ENCODE measurements at places on chromosomes 1 and 21.

- DNase-seq, result no peak
Measured at GRCh38 chr1:209790286-209791193, 6.2 kb upstream of the C1orf74 start.

DNA sequence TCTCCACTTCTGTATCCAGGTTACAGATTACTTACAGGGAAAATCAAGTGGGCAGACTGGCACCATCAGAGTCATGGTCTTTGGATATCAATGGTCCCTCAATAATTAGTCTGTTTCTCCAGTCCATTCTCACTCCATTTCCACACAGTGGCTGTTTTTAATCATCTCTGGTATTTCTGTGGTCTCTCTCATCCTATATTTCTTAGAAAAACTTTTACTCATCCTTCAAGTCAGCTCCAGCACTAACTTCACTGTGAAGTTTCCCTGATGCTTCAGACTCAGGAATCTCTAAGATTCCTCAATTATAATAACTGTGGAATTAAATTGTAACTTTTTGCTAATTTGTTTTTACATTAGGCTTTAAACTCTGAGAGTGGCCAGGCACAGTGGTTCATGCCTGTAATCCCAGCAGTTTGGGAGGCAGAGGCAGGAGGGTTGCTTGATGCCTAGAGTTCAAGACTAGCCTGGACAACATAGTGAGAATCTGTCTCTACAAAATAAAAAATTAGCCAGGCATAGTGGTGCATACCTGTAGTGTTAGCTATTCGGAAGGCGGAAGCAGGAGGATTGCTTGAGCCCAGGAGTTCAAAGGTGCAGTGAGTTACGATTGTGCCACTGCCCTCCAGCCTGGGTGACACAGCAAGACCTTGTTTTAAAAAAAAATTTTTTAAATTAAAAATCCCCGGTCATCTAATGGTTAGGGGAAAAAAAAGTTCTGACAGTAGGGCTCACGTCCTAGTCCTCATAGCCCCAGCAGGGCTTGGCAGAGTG lies 10.6 kb downstream of the CD160 start:
- no peak for DNase-seq

- DNase-seq, result no peak
Measured at GRCh38 chr21:36946949-36947356, 19.5 kb downstream of the HLCS start.

- peak; percentile 96 for DNase-seq
Measured at GRCh38 chr1:222617367-222617951, 438 bp upstream of the MIA3 start.

- no peak for DNase-seq
Measured at GRCh38 chr1:111275079-111275478, 15.6 kb upstream of the CHIA start.

DNA sequence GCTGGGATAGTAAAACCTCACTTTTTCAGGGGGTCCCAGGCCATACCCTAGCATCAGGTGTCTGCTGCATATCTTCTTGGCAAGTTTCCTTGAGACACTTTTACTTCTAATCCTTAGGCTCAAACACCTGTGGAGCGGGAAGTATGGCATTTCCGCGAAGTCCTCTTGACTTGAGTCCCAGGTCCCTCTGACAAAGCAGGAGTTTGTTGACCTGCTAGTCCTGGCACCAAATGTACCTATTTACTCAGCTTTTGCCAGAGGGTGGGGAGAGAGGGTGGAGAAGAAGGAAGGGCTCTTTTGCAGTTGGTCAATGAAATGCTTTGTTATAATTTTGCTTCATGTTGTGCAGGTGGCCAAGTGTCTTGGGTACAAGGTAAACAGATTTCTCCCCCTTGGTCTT lies 59.7 kb downstream of the CLIC6 start:
- no peak for DNase-seq

DNA sequence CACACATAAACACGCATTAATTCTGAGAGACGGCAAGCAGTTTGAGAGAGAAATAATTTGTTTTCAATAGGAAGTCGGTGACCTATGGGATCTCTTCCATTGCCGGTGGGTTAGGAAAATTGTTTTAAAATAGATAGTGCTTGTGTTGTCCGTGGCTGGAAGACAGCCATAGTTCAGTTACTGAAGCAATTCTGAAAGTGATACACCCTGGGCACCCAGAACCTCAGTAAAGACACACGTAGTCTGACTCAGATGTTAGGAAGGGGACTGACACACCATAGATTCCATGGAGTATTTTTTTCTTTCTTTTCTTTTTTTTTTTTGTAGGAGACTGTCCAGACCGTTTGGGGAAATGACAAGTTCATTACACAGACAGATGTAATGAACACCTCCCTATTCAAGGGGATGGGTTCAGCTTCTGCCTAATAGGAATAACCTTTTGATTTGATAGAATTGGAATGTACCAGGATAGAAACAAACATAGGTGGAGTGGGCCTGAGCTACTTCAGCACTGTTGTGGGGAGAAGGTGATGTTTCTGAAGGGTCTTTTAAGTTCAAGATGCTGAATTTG lies 1.6 kb downstream of the C1orf21 start:
- no peak for DNase-seq

GRCh38 chr21:16037421-16037955 lies 307.7 kb downstream of the USP25 start:
- no peak for DNase-seq

GRCh38 chr21:28712411-28712810 lies 280.3 kb downstream of the LTN1 start:
- DNase-seq, result no peak

GRCh38 chr1:21239221-21239620 lies 51.0 kb downstream of the ECE1 start:
- DNase-seq, result no peak

GRCh38 chr1:21899987-21900386 lies 37.1 kb downstream of the HSPG2 start:
- DNase-seq, result no peak

DNA sequence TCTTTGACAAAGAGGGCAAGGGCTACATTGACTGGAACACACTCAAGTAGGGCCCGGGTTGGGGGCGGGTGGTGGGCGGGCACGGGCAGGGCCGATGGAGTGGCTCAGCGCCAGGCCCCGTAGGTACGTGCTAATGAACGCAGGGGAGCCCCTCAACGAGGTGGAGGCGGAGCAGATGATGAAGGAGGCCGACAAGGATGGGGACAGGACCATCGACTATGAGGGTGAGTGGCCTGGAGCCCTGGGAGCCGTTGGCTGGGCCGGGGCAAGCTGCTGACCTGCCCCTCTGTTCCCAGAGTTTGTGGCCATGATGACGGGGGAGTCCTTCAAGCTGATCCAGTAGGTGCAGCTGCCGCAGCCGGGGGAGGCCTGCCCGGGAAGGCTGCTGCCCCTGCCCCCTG lies 1.8 kb downstream of the CALML6 start:
- DNase-seq, result no peak

DNA sequence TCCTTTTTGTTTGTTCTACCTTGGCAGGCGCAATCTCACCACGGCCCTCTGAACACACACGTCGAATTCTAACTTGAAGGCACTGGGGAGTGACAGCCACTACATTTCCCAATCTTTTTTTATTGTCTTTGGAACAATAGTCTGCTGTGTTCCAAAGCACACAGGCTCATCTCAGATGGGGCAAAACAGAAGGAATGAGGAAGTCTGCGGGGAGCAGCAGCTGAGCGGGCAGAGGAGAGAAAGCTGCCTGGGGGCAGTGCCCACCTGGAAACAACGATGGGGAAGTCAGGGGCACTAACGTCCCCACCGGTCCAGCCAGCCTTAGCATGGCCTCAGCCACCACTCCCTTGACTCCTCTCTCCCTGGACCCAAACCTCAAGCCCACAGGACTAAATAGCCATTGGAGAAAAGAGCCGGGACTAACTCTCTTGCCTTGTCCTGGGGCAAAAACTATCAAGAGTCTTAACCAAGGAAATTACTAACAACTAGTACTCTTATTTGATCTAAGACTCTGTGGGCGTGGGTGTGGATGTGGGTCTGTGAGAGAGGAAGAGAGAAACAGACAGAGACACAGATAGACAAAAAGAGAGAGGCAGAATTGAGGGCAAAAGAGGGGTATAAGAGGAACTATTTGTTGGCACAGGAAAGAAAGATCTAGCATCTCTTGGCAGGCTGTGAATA lies 34.2 kb downstream of the SYF2 start:
- DNase-seq, result no peak

- peak; percentile 23 for DNase-seq
Measured at GRCh38 chr1:153261281-153262069, 2.0 kb downstream of the LORICRIN start.

DNA sequence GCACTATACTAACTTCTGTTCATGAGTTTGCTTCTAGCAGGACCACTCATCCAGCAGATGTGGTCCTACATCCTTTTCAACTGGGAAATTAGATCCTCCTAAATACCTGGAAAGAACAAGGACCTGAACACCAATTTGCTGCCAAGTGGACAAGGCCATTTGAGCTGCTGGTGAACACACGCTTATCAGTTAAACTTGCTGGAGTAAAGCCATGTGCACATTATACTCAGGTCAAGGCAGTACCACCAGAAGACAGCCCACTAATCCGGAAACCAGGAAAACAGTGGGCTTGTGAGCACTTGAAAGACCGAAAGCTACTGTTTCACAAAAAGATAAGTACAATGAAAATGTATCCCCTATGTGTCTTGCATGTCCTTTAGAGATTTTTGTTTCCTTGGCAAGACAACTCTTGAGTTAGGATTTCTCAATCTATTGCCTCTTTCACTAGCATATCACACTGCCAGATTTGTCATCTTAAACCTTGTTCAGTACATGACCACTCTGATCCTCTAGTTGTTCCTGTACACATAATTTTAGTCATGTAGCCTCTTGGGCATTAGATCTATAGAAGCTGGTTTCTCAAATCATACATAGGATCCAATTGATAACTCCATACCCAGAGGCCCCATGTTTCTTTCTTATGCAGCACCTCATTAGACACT lies 4.5 kb upstream of the REN start:
- no peak for DNase-seq

- DNase-seq, result no peak
Measured at GRCh38 chr1:156009404-156009803, 11.3 kb downstream of the SSR2 start.

- DNase-seq, result no peak
Measured at GRCh38 chr21:24225431-24225830, 1381.8 kb downstream of the MRPL39 start.

DNA sequence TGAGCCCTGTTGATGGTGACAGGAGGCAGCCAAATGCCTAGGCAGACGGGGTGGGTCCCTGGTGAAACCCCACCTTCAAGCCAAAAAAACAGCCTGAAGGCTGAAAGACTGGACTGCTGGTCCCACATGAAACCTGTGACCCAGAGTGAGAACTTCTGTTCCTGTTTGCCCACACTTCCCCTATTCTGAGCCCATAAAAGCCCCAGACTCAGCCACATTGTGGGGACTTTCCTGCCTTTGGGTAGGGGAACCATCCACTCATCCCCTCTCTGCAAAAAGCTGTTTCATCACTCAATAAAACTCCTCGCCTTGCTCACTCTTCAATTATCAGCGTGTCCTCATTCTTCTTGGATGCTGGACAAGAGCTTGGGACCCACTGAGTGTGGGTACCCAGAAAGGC lies 25.2 kb downstream of the HTR6 start:
- no peak for DNase-seq

- no peak for DNase-seq
Measured at GRCh38 chr1:41580021-41580420, 95.5 kb upstream of the EDN2 start.

- DNase-seq, result peak; percentile 80
Measured at GRCh38 chr1:24186993-24187790, at the start of gene IFNLR1. Gene IFNLR1, minus strand, starts transcription at chr1:24187289. Its CDS starts 41 bp downstream, at chr1:24187248.

- no peak for DNase-seq
Measured at GRCh38 chr1:209883341-209883971, 54.6 kb upstream of the SYT14 start.

GRCh38 chr1:37656881-37657280 lies 22.2 kb upstream of the RSPO1 start:
- DNase-seq, result no peak

DNA sequence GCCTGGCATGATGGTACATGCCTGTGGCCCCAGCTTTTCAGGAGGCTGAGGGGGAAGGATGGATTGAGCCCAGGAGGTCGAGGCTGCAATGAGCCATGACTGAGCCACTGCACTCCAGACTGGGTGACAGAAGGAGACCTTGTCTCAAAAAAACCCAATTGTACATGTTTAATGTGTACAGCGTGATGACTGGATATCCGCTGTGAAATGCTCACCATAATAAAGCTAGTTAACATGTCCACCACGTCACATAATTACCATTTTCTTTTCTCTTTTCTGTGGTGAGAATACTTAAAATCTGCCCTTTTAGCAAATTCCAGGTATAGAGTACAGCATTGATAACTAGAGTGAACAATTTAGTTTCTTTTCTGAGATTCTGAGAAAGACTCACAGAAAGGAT lies 24.0 kb downstream of the TMPRSS2 start:
- no peak for DNase-seq

- DNase-seq, result no peak
Measured at GRCh38 chr1:229048896-229049295, 222.0 kb upstream of the RAB4A start.

DNA sequence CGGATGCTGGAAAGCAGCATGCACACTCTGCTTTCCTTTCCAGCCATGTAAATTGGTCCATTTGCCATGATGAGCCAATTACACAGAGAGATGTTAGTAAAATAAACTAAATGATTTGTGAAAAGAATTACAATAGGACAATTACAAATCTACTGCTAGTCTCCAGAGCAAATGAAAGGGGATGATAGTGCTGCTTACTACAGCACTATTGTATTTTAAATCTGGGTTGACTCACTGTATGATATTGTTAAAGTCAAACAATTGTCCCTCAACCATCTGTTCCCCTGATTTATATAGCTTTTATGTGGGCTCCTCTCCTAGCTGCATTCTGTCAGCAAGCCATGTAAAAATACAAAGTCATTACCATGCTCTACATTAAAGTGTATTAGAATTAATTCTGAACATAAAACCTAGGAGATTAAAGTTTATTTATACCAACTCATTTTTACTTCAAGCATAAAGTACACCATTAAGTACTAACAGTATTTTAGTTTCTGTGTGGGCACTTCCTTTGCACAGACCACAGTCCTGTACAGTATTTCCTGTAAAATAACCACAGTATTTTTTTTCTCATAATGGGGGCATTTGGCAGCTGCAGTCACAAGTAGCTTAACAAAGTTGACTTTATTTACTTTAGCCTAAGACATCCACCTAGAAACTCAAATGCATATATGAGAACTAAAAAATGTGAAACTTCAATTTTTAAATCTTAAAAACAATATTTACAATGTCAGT lies 135.8 kb downstream of the VAV3 start:
- DNase-seq, result peak; percentile 64

GRCh38 chr1:29284286-29284960 lies 48.1 kb downstream of the PTPRU start:
- DNase-seq, result no peak

GRCh38 chr1:31505911-31506497 lies 70.3 kb upstream of the TINAGL1 start:
- peak; percentile 9 for DNase-seq
